Stimulated activated CD8-positive, alpha-beta memory T cell treated with anti-CD3 and anti-CD28 coated beads, Interleukin-7, amount 100 ng/mL, for 1 hour (primary cell): ENCODE measurements at places on chromosomes 7 and 10.

GRCh38 chr7:21866731-21867130 is 79.0 kb downstream of the CDCA7L start:
- no peak for DNase-seq

GRCh38 chr7:71009636-71010035 is 122.3 kb upstream of the GALNT17 start:
- no peak for DNase-seq

DNA sequence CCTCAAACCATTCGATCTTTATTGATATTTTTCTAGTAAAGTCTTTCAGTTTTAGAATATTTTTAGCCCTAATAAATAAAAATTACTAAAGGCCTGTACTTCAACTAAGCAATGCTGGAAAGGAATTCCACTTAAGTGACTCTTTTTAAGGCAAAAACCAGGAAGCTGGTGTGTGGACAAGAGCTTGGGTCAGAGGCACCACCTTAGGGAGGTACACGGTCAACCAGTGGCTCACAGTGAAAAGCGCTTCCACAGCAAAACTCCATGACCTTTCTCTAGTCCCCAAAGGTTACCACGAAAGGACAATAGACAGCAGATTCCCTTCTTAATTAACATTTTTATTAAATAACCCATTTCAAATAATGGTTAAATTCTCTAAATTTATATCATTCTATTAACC is 31.2 kb downstream of the ARL3 start:
- no peak for DNase-seq

DNA sequence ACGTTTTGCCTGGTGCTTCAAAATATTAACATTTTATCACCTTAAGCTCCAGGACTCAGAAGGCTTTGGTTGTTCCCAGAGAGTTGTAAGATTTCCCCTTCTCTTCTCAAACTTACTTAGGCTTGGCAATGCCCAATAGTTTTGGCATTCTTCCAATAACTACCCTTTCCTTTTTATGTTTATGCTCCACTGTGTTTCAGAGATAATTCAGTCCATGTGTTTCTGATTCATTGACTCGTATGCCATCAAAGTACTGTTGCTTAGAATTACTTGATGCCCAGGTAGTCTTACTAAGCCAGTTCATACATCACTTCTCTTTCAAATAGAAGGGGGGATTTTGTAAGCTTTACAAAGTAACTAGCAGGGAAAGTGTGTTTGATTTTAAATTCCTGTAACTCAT is 66.6 kb downstream of the AGMO start:
- DNase-seq: no peak

GRCh38 chr7:100864263-100864845 is 2.8 kb upstream of the TRIP6 start:
- no peak for DNase-seq

GRCh38 chr7:151897951-151898686 is 21.2 kb upstream of the PRKAG2 start:
- no peak for DNase-seq

DNA sequence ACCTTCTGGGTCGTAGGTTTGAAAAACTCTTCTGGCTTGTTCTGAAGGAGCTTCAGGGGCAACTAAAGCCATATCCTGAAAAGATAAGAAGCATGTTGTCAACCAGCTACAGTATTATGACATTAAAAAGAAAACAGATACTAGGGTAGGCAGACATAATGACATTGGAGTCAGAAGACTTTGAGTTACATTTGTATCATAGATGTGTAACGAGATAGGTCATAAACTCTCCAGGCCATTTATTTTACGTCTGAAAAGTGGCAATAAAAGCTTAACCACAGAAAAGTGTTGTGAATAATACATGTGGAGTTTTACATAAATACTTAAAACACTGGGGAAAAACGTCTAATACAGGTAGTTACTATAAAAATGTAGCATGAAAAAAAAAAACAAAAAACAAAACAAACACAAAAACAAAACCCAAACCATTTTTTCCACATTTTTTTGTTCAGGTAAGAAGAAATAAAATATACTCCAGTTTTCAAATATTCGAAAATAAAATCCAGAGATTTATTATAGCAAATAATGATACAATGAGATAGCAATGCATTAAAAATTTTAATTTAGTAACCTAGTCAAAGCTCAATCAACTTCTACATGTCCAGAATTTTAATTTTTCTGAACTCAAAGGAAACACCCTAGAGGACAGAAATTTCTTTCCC is 64.1 kb downstream of the MINDY3 start:
- DNase-seq: no peak

GRCh38 chr7:134374791-134375190 is 58.1 kb upstream of the SLC35B4 start:
- DNase-seq: no peak

GRCh38 chr10:63634488-63635065 is 113.4 kb downstream of the REEP3 start:
- no peak for DNase-seq

GRCh38 chr7:8295638-8296361 is 33.8 kb upstream of the ICA1 start:
- no peak for DNase-seq

- DNase-seq: no peak
These were observed 20.7 kb downstream of the GARIN1A start for GRCh38 chr7:128692623-128693270.

- no peak for DNase-seq
These were observed 5.6 kb upstream of the MEST start for GRCh38 chr7:130486114-130486953.

DNA sequence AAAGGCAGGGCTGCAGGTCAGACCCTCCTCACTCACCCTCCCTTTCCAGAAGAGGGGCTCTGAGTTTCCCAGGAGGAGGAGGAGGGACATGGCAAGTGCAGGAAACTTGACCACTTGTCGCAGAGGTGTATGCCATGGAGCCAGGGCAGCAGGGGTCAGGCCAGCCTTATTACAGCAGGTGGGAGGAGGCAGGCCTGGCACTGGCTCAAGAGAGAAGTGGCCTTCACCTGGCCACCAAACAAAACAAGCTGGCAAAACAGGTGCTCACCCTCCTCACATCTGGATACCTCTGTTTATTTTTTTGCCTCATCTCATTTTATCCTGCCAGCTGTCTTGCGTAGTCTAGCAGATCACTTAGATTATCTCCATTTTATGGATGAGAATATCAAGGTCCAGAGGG is 12.5 kb downstream of the COL13A1 start:
- DNase-seq: no peak

GRCh38 chr7:128161466-128162125 is 79.5 kb upstream of the LEP start:
- no peak for DNase-seq

GRCh38 chr10:46555713-46556514 is 544 bp downstream of the GPRIN2 start:
- no peak for DNase-seq

- no peak for DNase-seq
These were observed 13.5 kb downstream of the CALD1 start for GRCh38 chr7:134792968-134793367.

- peak; percentile 76 for DNase-seq
These were observed 1154.8 kb downstream of the GATA3 start for GRCh38 chr10:9209105-9209798.

GRCh38 chr10:130812381-130813148 is 499.0 kb downstream of the TCERG1L start:
- DNase-seq: no peak

GRCh38 chr7:21773326-21773725 is 172.4 kb downstream of the CDCA7L start:
- DNase-seq: no peak

GRCh38 chr7:149725916-149726315 is 47.5 kb downstream of the ZNF467 start:
- DNase-seq: no peak

DNA sequence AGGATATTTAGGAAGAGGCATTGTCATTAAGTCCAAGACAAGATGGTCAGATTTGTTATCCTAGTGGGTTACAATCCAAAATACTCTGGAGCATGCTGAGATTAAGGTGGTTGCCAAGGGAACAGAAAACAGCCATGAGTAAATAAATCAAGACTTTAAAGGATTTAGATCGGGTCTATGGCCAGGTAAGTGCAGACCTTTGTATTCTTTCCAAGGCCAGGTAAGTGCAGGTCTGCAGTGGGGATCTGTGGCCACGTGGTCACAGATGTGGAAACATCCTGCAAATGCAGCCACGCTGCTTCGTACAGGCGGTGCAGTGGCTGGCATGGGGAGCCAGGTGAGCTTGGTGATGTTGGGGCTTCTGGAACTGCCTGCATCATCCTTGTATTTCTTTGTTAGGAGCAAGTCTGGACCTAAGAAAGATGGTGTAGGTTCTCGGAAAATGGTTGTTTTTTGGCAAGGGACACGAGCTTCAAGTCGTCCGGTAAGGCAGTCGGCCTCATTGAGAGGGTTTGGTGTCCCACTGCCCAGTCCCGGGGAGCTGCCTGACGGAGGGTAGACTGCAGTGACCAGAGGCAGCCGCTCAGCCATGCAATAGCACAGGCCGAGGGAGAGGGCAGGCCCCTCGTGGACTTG is 21.8 kb downstream of the ZNF775 start:
- no peak for DNase-seq

DNA sequence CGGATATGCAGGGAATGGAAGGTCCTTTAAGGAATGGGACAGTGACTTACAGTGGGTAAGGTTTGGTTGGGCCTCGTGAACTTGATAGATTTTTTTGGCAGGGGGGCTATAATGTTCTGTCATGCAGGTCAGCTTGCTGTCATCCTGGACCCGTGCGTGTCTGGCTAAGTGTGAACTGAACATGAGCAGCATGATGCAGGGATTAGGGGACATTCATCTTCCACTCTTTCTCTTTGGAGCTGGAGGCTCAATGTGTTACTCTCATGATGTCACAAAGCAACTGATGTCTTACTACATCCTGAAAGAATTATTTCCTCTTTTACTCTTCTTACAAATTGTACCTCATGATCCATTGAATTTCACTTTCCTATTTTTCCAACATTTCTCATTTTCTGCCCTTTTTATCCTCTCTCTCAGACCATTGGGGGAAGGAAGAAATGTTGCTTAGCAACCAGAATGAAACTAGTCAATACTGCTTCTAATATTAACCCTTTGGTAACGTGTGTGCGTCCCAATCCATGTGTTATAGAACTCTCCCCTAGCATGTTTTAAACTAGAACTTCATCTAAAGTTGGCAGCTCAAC is 549.1 kb downstream of the LRMDA start:
- DNase-seq: no peak

DNA sequence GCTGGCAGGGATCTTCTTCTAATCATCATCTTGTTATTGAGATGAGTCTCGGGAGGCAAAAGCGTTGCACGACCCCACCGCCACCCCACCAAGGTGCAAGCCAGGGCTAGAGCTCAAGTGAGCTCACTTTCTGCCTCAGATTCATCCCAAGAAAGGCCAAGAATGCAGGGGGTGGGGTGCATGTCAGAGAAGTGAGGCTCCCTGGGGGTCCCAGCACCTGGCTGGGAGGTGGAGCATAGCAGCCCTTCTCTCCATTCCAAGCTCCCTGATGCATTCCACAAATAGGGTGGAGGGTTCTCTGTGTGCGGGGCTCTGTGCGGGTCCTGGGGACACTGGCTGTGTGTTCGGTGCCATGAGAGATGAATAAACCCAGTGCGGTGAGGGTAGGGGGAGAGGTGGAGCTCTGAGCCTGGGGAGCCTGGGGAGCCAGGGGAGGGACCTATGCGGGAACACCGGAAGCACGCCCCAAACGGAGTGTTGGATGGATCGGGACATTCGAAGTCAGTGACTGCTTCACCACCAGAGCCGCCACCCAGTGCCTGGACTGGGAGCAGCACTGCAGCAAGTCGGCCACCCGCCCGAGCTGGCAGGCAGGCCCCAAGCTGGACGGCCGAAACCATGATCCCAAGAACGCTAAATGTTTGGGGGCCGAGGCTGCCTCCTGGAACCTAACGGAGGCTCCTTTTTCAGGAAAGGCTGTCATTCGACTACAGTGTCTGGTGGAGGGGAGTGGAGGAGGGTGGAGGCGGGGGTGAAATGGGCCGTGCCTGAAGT is 17.9 kb upstream of the HMX3 start:
- no peak for DNase-seq

DNA sequence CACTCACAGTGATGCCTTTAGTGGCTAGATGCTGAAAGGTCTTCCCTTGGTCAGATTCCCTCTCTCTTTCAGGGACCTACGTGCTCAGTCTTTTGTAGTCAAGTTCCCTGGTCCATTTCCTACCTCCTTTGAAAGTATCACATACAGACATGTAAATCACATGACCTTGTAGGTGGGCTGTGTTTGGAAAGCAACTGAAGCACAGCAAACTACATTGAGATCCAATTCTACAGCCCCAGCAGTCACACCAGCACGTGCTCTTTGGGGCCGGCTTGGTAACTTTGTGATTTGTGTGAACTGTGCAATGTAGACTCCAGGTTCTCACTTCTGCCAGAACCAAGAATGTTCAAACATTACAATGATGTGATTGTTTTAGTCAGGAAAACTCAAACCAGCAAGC is 89.7 kb upstream of the PLPP4 start:
- no peak for DNase-seq

GRCh38 chr10:104706886-104707285 is 65.8 kb downstream of the SORCS3 start:
- no peak for DNase-seq

- DNase-seq: no peak
These were observed 17.7 kb upstream of the FXYD4 start for GRCh38 chr10:43353495-43354329.

- no peak for DNase-seq
These were observed 186.8 kb upstream of the NEBL start for GRCh38 chr10:21083861-21084260.

DNA sequence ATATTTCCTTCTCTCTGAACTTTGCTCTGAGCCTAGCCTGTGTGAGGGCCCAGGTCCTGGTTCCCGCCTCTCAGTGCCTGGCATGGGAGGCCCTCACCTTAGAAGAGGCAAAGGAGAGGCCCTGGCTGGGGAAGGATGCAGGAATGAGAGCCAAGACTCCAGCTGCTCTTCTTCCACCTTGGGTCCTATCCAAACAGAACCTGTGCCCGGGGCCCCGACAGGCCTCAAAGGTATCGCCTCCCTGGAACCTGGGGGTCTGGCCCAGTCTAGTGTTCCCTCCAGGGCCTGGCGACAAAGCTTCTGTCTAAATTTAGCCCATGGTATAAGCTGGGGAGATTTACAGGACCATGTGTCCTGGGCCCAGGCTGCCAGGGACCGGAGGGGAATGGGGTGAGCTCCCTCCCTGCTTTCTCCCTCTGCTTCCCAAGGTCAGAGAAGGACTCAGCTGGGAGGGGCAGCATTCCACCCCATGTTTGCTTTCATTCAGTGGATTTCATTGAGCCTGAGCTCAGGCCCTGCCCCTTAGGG is 12.0 kb upstream of the CRHR2 start:
- no peak for DNase-seq

- no peak for DNase-seq
These were observed 24.3 kb downstream of the CBLL1 start for GRCh38 chr7:107768263-107768662.

DNA sequence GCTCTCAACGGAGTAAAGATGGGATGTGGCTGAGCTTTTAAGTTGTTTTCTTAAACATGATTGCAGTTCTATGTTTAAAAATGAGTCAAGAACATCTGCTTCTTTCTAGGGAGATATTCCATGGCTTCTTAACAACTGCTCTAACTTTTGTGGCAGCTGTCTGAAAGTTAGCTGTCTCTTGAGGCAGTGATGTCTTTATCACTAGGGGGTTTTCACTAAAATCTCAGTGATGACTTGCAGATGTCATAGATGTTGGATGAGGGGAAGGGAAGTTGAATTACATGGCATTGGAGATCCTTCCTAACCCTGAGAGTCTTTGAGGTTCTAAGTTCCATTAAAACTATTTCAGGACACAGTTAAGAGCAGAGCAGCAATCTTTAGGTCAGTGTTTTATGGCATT is 43.5 kb downstream of the PRKG1 start:
- no peak for DNase-seq

- no peak for DNase-seq
These were observed 31.0 kb upstream of the FAM13C start for GRCh38 chr10:59393349-59393748.

- DNase-seq: no peak
These were observed 638 bp downstream of the IQCE start for GRCh38 chr7:2559283-2559950.
